Brain pericyte (primary cell): ENCODE measurements at places on chromosomes 12 and 14.
A peak's percentile ranks its signal among the peaks of the same experiment; 100 is the strongest.

DNA sequence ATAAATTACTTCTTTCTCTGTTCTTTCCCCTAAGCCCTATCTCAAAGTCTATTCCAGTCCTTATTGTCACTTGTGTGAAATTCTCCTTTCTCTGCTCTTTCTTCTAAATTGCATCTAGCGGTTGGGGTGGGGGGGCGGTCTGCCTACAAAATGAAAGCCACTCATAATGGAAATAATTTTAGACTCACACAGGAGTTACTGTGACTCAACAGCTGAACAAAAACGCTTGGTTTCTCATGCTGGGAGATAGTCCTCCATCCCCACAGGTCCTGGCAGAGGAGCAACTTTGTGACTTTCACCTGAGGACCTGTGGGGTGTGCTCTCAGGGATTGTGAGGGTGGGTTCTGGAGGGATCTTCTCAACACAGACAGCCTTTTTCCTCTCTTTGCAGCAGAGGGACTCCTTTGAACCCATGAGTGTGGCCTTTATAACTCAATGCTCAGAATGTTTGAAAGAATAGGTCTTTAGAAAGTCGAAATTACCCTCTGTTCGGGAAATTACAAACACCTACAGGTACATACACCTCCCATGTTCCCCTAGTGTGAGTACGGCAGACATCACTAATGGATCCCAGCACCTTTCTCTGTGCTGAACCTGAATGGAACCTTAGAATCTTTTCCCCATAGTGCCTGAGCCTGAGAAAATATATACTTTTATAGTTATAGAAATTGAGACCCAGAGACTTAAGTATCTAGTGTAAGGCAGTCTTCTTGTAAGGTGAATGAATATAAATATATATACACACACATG, 109.7 kb downstream of the CHST11 start:
- DNase-seq: no peak

GRCh38 chr12:15320881-15321280, 1.4 kb upstream of the PTPRO start:
- no peak for DNase-seq

DNA sequence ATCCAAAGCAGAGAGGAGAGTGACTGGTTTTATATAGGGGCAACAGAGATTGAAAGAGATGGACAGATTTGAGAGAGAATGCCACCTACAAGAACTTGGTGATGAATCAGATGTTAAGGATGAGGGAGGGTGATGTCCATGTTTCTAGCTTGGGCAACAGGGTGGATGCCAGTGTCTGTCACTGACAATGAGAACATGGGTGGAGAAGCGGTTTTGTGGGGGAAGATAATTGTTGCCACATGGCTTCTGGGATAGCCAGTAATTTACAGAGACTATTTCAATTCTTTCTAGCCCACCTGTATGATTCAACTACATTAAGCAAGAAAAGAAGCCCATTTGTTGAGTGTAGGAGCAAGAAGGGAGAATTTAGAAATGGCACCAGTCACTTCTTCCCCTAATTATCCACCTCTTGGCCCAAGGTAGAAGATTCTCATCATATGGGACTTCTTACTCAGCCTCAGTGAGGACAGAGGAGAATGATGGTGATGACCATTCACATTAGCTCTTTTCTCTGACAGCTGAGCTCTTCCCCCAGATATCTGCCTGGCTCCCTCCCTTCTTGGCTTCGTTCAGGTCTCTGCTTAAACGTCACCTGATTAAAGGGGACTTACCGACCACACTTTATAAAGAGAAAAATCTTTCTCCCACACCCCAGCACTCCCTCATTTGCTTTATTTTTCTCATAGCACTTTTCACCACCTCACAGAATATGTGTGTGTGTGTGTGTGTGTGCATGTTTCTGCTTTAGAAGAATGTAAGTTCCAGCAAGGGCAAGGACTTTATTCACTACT, 117.8 kb downstream of the DUSP6 start:
- no peak for DNase-seq

- DNase-seq: no peak
These were observed at the start of gene COX8C for GRCh38 chr14:93346926-93347721. Gene COX8C, plus strand, starts transcription at chr14:93347182. Its CDS starts 87 bp downstream, at chr14:93347269.

DNA sequence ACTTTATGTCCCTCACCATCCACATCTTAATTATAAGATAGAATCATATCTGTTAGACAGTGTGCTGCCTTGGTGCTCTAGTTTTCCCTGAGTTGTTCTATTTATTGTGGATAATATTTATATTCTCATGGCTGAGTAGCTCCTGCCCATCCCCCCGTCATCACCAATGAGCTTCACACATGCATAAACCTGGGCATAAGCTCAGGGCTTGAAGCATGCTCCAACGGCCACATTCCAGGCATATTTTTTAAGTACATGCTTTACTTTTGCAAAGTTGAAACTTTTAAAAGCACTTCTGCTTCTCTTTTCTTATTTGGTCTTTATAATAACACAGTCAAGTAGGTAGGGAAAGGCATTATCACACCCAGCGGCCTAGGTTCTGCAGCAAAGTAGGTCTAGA, 3.4 kb upstream of the FBXO34 start:
- no peak for DNase-seq

- DNase-seq: no peak
These were observed 6.9 kb upstream of the IGFBP6 start for GRCh38 chr12:53090554-53090953.

- no peak for DNase-seq
These were observed 197.1 kb downstream of the MED13L start for GRCh38 chr12:116080415-116080814.

DNA sequence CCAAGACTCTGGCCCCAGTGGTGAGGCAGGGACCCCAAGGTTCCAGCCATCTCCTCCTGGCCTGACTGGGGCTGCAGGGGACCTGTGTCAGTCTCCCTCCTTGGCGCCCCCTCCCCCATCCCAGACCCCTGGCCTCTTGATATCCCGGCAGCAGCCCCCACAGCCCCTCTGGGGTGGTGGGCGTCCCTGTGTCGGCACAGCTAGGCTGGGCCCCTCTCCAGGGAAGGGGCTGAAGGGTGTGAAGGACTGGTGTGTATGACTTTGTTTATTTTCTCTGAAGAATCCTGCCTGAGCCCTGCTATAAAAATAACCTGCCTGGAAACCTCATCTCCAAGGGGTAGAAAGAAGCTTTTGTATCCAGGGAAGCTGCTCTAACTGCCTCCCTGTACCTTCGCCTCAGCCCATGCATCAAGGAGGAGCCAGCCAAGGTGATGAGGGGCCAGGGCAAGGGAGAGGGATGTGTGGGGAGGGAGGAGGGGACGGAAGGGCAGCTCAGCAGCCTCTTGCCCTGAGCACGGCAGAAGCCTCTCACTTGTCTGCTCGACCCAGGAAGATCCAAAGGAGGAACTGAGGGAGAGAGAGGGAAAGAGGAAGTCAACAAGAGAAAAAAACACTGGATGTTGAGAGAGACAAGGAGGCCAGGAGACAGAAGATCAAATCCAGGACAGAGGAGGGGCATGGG, 25.4 kb upstream of the COL2A1 start:
- DNase-seq: no peak

- DNase-seq: peak; percentile 63
These were observed 64.2 kb downstream of the ELK3 start for GRCh38 chr12:96258104-96258961.

GRCh38 chr12:117049295-117049694, 49.9 kb downstream of the TESC start:
- DNase-seq: no peak

GRCh38 chr12:93299262-93299846, 78.4 kb upstream of the NUDT4 start:
- no peak for DNase-seq

DNA sequence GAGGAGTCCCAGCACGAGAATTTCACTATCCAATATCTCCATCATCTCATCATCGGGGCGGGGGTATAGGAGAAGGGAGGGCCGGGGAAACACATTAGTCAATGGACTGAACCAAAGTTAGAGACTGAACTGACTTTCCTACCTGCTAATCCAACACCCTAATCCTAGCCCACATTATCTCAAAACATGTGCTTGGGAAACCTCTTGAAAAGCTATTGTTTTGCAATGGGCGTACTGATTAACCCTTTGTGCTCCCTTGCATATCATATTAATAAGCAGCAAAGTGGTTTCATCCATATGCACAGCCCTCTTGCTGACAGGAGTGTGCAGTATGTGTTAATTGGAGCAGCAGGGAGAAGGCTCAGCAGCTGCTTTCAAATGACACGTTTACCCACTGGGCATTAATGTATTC, 125.7 kb upstream of the GRIP1 start:
- no peak for DNase-seq

GRCh38 chr12:58313091-58313855, 371.9 kb downstream of the ATP23 start:
- no peak for DNase-seq

DNA sequence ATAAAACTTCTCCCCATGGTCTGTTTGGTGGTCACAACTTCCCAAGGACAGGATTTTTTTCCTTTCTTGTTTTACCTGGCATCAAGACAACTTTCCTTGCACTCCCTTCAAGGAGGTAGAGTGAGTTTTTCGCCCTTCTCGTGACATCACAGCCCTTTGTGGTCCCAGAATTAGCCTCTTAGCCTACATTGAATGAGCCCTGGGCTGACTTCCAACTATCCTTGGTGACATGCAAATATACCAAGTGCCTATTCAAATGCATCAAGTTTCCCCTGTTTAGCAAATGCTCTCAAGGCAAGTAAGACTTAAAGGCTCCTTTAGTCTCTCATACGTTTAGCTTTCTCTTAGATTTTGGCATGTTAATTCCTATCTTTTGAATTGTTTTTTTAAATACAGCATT, 36.6 kb downstream of the TC2N start:
- no peak for DNase-seq

DNA sequence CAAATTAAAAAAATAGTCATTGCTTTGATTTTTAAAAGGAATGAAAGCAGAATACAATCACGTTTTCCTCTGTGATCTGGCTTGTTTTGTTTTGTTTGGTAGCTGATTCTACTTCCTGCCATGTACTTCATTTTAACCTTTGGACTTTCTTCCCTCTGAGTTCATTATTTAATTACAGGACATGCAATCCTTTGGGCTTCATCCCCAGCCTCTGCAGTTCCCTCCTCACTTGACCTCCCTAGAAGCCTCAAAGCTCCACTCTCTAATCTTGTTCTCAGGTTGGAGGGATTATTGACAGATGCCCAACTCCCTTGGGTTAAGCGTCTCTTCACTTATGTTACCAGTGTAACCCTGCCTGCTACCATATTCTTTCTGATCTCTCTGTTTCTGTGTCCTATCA, 967.9 kb upstream of the SEL1L start:
- DNase-seq: no peak

DNA sequence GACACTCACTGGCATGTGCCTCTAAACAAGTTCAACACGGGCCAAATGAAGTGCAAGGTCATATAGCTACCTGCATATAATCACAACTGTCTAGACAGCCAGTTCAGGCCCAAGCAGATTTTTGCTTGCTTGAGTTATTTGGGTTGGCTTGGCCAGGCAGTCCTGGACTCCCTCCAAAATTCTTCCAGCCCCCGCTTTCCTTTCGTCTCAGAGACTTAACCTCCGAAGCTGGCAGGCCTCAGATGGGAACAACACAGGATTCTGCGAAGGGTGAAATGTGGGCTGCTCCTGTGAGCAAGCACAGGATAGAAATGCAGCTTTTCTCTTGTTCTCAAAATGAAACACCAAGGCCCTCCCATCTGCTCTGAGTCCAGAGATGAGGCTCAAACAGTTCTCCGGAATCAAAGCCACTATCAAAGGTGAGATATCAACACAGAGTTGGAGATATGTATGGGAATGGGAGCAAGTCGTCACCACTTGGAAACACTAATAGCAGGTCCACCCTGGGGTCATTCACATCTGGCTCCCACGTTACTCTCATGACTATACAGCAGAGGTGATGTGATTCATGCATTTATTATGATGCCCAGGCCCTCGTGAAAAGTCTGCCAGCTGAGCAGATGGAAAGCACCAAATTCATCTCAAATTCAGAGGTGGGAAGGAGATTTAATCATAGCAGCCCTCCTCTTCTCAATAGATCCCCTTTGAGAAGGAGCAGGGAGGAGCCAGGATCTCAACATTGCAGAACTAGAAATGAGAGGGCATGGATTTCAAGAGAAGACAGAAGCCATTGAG, 389.8 kb downstream of the NUAK1 start:
- DNase-seq: no peak

DNA sequence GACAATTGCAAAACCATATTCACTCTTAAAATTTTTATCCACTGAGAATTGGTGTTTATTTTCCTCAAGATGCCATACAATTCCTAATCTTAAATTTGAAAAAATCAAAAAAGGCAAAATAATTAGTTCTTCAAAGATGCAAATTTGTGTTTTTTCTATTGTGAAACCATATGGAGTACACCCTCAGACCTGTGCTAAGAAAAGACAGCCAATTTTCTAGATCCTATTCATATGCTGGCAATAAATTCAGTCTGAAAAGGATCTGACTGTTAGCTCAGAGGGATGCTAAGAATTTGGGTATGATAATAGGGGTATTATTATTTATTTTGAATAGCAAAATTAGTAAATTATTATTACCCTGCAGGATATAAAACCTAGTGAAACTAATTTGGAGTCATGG, 476.9 kb upstream of the SYT1 start:
- DNase-seq: no peak

DNA sequence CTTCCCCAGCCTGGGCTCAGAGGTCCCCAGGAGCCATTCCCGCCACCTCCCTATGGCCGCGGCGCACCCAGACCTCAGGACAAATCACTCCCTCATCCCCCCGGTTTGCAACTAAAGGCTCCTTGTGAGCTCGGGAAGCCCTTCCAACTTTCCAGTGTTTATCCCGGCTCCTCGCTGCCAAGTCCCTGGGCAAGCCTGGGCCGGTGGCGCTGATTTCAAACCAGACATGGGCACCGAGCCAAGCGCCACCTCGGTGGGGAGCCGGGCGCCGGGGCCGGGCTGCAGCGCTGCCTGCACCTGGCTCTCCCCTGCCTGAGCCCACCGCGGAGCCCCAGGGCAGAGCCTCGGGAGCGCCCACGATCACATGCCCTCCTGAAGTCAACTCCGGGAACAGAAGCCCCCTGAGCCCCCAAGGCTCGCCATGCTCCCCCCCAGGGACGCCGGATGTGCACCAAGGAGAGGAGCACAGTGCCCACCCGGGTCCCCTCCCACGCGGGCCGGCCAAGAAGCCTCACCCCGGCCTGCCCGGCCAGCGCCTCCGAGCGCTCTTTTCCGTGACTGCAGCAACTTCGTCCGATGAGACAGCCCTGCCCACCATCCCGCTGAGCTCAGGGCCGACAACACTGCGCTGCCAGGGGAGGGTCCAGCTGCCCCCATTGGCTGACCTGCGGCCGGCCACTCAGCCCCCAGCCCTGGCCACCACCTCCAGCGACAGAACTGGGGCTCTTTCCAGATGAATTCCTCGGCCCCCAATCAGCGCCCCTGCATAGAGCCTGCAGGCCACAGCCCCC, 50.0 kb downstream of the NCOR2 start:
- no peak for DNase-seq

DNA sequence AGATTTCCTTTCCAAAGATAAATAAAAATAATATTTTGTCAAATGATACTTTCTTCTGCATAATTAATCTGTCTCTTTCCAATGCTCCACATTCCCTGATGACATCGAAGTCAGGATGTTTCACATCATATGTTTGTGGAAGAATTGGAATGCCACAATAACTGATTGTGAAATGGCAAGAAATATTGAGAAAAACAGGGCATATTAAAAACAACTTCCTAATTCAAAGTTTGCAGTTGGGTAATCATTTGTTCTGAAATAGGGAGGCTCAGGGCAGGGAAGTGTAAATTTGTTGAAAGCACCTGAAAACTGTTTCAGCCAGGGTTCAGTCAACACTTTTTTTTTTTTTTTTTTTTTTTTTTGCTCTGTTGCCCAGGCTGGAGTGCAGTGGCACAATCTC, 50.7 kb downstream of the BCAT1 start:
- DNase-seq: no peak
